Adrenal gland (tissue), 19 donors: ENCODE measurements at places on chromosomes 2 and 18. TPM values are rescaled to one million over a fixed set of nuclear protein-coding genes. Genes with fewer than 3 reads are reported as not detected.

GRCh38 chr2:178899656-178900055 is 92.4 kb upstream of the TTN start:
- H3K4me1 ChIP-seq: no peaks in the 10 kb centered on the region
- no peaks in the 10 kb centered on the region for H3K36me3 ChIP-seq
- H3K27ac ChIP-seq: no peak overlapping the region
- DNase-seq: no peak

DNA sequence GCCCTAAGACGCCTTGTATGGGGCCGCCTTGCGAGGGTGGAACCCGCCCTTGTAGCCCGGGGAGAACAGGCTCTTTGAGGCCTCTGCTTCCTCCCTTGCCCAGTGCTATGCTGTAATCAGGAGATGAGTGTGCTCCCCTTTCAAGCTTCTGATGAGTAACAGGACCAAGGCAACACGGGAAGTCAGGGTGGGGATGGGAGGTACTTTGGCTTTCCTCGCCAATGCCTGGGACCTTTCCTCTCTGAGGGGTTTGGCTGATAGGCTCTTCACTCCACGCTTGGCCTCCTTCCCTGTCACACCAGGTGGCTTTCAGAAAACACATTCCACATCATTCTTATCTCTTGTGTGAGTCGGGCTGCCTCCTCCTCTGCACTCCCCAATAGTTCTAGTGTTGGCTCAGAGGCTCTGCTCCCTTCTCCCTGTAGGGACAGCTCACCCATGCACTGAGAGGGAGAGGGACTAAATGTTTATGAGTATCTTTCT is 223.7 kb upstream of the TRIB2 start:
- peak overlapping the region; percentile 50 for H3K27ac ChIP-seq
- no peaks in the 10 kb centered on the region for H3K36me3 ChIP-seq
- no peaks in the 10 kb centered on the region for H3K27me3 ChIP-seq
- DNase-seq: peak; percentile 31

DNA sequence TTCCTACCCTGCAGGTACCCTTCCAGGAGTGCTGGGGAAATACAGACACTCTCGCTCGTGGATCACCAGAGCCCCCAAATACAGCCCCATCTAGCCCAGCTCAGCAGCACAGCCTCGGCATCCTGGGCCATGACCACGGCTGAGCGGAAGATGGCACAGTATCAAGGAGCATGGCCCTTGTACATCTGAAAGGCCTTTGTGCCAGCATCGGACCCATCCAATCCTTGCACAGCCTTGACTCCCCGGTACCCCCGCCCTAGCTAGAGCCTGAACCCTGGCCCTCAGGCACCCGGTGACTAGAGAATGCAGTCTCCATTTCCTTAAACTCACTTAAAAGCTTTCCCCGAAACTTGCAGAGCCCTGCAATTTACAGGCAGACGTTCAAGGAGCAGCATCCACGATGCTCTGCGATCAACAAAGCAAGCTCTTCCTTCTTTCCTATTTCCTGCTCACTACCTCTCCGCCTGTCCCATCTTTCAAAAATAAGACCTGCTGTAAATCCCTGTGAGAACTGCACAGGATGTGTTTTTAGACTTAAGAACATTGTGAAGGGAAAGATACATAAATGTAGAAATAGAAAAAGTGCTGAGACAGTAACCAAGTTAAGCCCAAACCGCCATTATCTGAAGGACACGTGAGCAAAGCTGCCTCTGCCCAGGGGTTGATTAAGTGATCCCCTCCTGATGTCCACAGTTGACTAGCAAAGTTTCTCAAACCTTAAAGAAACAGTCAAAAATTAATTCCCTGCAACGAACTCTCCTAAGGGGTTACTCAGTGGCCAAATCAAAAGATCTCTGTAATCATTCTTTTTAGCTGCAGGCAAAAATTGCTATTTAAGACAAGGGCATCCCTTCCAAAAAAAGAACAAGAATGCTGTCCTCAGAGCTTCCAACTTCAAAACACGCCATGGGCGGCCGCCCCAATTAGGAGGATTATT is 48.5 kb downstream of the ZNF516 start:
- H3K27me3 ChIP-seq: no peaks in the 10 kb centered on the region
- H3K27ac ChIP-seq: no peak overlapping the region
- H3K4me1 ChIP-seq: peaks cover 36% of the 10 kb centered on the region
- peaks cover 10% of the 10 kb centered on the region for H3K36me3 ChIP-seq

- no peak for DNase-seq
- H3K4me1 ChIP-seq: peaks cover 14% of the 10 kb centered on the region
Observed at GRCh38 chr2:74201596-74201995, 3.2 kb downstream of the MTHFD2 start.

GPR39 gene
- 0.10 TPM for polyA plus RNA-seq

OR6B3 gene
- polyA plus RNA-seq: not detected

LIMS3 gene
- 9.4 TPM for polyA plus RNA-seq
